ENCODE measurements at places on chromosomes 3 and 15. TPM values are rescaled to one million over a fixed set of nuclear protein-coding genes. Genes with fewer than 3 reads are reported as not detected.

DNA sequence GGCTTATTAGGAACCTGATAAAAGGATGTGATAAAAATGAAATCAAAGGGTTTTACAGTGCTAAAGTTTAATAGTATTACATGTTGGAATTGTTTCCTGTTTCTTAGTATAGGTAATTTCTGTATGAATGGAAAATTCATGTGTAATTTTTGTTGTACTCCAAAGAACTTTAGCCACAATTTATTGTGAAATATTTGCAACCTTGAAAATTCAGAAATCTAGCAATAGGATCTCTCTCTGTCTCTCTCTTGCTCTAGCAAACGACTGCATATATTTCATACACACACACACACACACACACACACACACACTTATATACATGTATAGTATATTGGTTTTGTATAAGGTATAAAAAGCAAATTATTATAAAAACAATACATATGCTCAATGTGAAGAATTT lies 59.6 kb downstream of the PIAS1 start:
- no peak overlapping the region for H3K27ac ChIP-seq
- peaks cover 27% of the 10 kb centered on the region for H3K4me1 ChIP-seq
- DNase-seq = no peak
- H3K4me3 ChIP-seq = no peak overlapping the region
- H3K27me3 ChIP-seq = no peaks in the 10 kb centered on the region
- H3K36me3 ChIP-seq = no peaks in the 10 kb centered on the region

The DHX30 gene
- 65.1 TPM for total RNA-seq

DNA sequence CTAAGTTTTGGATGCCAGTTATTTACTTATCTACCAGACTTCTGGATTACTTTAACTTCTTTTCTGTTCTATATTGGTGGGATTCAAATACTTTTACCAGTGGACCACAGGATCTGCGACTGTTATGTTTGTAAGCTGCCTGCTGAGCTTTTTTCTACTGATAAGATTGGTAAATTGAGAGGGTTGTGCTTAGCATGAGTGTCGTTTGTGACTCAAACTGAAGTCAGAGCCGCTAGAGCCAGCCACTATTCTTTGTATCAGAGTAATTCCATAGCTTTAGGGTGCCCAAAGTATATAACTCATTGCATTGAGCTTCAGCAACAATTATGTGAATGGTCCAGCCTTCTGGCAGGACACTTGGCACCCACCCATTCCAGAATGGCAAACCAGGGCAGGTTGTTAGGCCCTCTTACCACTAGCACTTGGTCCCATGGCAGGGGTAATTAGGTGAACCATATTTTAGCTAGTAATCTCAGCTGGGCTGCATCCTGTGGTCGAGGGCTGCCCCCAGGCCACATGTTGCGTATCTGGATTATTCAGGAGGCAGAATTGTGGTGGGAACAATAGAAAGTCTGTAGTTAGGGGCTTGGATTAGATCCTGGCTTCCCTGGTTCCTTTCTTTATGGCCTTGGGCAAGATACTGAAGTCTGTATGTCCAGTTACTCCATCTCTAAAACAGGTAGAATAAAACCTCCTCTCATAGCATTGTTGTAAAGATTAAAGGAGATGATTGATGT lies 6.0 kb downstream of the PLCL2 start:
- no peak overlapping the region for H3K4me3 ChIP-seq
- H3K36me3 ChIP-seq = no peaks in the 10 kb centered on the region
- DNase-seq = no peak
- H3K27ac ChIP-seq = no peak overlapping the region
- H3K4me1 ChIP-seq = peaks cover 6% of the 10 kb centered on the region

- H3K27ac ChIP-seq = no peak overlapping the region
- no peaks in the 10 kb centered on the region for H3K4me1 ChIP-seq
- no peaks in the 10 kb centered on the region for H3K36me3 ChIP-seq
- H3K27me3 ChIP-seq = peaks cover 30% of the 10 kb centered on the region
- DNase-seq = no peak
- H3K4me3 ChIP-seq = no peak overlapping the region
Observed at GRCh38 chr15:88702983-88703382, 64.2 kb downstream of the ISG20 start.

- no peaks in the 10 kb centered on the region for H3K27me3 ChIP-seq
- H3K4me3 ChIP-seq = no peak overlapping the region
- no peaks in the 10 kb centered on the region for H3K4me1 ChIP-seq
- no peak for DNase-seq
Observed at GRCh38 chr3:16723978-16724377, 118.8 kb upstream of the DAZL start.

The LRRC31 gene
- total RNA-seq = not detected

DNA sequence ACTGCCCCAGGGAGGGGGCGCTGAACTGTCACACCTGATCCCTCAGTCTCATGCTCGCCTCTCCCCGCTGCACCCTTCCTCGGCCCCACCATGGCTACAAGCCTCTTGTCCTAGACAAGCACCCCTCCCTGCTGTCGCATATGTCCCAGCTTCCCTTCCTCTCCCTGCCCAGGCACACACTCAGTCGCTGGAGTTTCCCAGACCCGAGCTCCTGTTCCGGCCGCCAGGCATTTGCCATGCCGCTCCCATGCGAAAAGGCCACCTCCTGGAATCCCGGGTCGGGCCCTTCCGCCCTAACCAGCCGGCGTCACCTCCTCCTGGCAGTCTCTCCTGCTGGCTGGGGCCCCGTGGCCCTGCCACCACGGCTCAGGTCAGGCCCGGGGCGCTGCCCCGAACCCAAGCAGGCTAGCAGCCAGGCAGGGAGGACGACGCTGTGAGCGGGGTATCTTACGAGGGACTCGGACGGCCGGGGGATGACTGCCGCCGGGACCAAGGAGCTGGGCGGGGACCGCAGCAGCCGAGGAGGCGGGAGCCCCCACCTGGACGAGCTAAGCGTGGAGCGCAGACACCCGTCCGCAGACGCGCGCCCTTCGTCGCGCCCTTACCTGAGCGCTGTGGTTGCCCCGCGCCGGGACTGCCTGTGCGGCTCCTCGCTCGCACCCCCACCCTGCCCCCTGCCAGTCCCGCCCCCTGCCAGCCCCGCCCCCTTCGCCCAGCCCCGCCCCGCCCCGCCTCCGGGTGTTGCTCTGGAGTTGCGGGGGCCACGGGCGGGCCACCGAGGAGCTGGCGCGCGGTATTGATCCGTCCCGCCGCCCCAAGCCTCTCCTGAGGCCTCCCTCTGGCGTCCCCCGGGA lies at the start of gene ALS2CL:
ALS2CL (minus strand) TSS at position 642 of the 854 bp plus-strand sequence. CDS start 4,239 bp downstream, outside the sequence.
- H3K4me1 ChIP-seq = no peaks in the 10 kb centered on the region
- H3K27me3 ChIP-seq = no peaks in the 10 kb centered on the region
- DNase-seq = no peak
- no peaks in the 10 kb centered on the region for H3K36me3 ChIP-seq

- no peak overlapping the region for H3K4me3 ChIP-seq
- no peaks in the 10 kb centered on the region for H3K27me3 ChIP-seq
- H3K36me3 ChIP-seq = peaks cover 2% of the 10 kb centered on the region
- H3K27ac ChIP-seq = no peak overlapping the region
- no peak for DNase-seq
Observed at GRCh38 chr3:182913889-182914288, 66.4 kb downstream of the DCUN1D1 start.

The SLC15A2 gene
- total RNA-seq = 0.41 TPM

DNA sequence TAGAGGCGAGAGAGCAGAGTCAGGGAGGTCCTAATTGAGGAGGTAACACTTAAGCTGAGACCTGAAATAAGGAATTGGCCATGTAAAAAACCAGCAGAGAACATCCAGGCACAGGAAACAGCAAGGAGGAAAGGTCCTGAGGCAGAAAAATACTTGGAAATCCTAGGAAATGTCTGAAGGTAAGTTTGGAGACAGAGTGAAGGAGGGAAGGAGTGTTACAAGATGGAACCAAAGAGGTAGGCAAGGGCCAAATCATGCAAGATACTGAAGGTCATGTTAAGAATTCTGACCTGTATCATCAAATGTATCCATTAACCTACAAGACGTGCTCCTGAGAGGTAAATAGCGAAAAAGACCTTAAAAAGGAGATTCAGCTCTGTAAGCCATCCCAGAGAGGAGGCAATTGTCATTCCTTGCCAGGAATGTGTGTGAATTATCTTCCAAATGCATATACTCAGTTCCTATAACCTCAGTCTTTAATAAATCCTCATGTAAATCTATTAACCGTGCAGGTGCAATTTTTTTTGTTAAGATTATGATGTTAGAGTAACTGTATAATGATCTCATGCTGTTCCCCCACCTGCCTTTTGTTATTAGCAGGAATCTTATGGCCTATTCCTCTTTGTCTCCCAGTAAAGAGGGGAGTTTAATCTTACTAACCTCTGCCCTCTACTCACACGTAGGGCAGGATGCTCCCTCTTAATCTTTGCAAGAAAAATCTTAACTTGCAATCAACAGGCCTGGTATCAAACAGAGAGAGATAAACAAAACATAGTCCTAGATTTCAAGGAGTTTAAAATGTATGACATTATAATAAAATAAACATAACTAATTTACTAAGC lies 166.9 kb downstream of the ULK4 start:
- no peak for DNase-seq
- no peaks in the 10 kb centered on the region for H3K36me3 ChIP-seq
- H3K4me3 ChIP-seq = no peak overlapping the region
- H3K4me1 ChIP-seq = no peaks in the 10 kb centered on the region
- no peaks in the 10 kb centered on the region for H3K27me3 ChIP-seq
- H3K27ac ChIP-seq = no peak overlapping the region

DNA sequence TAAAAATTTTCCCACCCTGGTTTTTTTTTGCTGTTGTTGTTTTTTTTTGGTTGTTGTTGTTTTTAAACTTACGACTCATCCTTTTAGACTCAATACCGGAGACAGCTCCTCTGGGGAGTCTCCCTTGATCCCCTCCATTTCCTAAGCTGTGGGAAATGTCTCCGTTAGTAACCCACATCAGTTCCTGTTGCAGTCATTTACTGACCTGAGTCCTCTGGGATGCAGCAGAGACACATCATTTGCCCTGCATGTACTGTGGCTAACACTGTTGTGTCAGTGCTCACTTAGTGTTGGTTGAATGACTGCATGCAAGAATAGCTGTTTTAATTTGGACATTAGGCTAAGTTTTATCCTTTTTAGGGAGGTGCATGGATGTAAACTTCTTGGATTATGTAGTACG lies 83.8 kb downstream of the MBNL1 start:
- DNase-seq = no peak
- H3K27ac ChIP-seq = no peak overlapping the region
- no peak overlapping the region for H3K4me3 ChIP-seq
- no peaks in the 10 kb centered on the region for H3K27me3 ChIP-seq

The TRPM1 gene
- not detected for total RNA-seq

The CATSPER2 gene
- 3.5 TPM for total RNA-seq

The TRH gene
- total RNA-seq = not detected

- no peak overlapping the region for H3K4me3 ChIP-seq
- H3K27me3 ChIP-seq = no peaks in the 10 kb centered on the region
- H3K4me1 ChIP-seq = no peaks in the 10 kb centered on the region
- no peaks in the 10 kb centered on the region for H3K36me3 ChIP-seq
- H3K27ac ChIP-seq = no peak overlapping the region
Observed at GRCh38 chr3:64351713-64352638, 126.7 kb upstream of the PRICKLE2 start.

The FBXW12 gene
- total RNA-seq = not detected

The CASR gene
- total RNA-seq = not detected

The PLA2G4F gene
- total RNA-seq = not detected

DNA sequence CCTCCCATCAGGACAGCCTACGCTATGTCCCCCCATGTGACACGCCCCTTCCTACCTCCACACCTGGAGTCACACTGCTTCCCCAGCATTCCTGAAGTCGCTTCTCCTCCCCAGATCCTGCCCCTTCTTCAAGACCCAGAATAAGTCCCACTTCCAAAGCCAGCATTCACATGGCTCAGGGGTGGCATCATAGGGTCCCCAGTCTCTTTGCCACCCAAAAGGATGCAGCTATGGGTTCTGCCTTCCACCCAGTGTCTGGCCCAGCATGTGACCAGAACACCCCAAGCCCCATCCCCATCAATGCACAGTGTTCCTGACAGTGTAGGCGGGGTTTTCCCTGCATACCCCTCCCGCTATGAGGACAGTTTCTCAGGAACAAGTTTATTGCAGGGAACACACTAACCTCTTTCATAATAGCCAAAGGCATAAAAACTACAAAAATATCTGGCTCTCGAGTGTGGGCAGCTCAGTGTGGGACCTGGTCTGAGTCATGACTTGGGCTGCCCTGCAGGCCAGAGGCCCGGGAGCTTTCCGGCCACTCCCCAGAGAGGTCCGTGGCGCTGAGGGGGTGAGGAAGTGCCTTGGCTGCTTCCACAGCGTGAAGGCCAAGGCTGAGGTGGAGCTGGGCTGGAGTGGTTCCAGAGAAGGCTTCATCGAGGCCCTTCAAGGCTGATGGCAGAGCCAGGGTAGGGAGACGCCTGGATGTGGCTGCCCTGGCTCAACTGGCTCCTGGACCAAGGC lies 5.8 kb downstream of the ISLR start:
- DNase-seq = no peak
- H3K27ac ChIP-seq = 0 out of 2 replicates have a peak overlapping the region, but pooled peaks have one; percentile 29
- no peaks in the 10 kb centered on the region for H3K27me3 ChIP-seq
- H3K36me3 ChIP-seq = no peaks in the 10 kb centered on the region

GRCh38 chr3:12663401-12663935 lies 449 bp downstream of the RAF1 start:
- H3K4me1 ChIP-seq = peaks cover 26% of the 10 kb centered on the region
- H3K36me3 ChIP-seq = no peaks in the 10 kb centered on the region
- H3K4me3 ChIP-seq = peak overlapping the region; percentile 94
- DNase-seq = no peak
- no peaks in the 10 kb centered on the region for H3K27me3 ChIP-seq

The BCHE gene
- total RNA-seq = 1.5 TPM

DNA sequence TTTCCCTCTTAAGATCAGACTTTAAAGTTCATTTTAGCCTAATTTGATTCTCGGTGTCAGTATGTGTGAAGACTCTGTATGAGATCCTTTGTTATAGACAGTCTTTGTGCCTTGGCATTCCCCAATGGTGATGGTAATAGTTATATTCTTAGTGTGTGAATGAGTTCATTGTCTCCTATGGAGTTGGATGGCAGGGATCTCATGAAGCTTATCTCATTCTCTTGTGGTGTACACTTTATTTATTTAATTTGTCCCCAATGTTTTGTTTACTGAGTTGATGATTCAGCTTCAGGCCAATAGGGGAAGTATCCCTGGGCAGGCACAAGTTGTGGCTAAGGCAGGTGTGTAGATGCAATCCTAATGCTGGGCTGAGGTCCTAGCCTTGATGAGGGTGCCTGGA lies 222.0 kb upstream of the DPPA4 start:
- H3K4me3 ChIP-seq = no peak overlapping the region
- DNase-seq = no peak
- H3K36me3 ChIP-seq = no peaks in the 10 kb centered on the region
- H3K27me3 ChIP-seq = no peaks in the 10 kb centered on the region
- no peaks in the 10 kb centered on the region for H3K4me1 ChIP-seq

The SHC4 gene
- 0.10 TPM for total RNA-seq

GRCh38 chr3:180116658-180117057 lies 79.9 kb upstream of the PEX5L start:
- DNase-seq = no peak
- no peaks in the 10 kb centered on the region for H3K4me1 ChIP-seq
- no peaks in the 10 kb centered on the region for H3K36me3 ChIP-seq

DNA sequence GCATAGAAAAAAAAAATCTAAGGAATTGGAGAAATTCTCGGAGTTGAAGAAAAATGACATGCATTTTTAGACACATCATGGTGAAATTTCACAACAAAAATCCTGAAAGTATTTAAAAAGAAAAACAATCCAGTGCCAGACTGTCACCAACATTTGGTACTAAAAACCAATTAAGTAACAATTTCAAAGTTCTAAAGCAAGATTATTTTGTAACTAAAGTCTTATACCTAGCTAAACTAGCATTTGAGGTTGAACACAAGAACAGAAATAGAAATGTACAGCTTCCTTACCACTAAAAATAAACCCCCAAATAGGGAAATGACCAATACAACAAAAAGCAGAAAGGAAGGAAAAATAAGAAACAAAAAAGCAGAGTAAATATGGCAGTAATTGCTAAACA lies 11.9 kb downstream of the TOMM70 start:
- peaks cover 21% of the 10 kb centered on the region for H3K36me3 ChIP-seq
- no peak overlapping the region for H3K4me3 ChIP-seq
- peaks cover 12% of the 10 kb centered on the region for H3K4me1 ChIP-seq
- H3K27ac ChIP-seq = no peak overlapping the region

The ZNF660 gene
- total RNA-seq = not detected
